NCI-H2171 (cell line): ENCODE measurements at places on chromosomes 4 and X.

DNA sequence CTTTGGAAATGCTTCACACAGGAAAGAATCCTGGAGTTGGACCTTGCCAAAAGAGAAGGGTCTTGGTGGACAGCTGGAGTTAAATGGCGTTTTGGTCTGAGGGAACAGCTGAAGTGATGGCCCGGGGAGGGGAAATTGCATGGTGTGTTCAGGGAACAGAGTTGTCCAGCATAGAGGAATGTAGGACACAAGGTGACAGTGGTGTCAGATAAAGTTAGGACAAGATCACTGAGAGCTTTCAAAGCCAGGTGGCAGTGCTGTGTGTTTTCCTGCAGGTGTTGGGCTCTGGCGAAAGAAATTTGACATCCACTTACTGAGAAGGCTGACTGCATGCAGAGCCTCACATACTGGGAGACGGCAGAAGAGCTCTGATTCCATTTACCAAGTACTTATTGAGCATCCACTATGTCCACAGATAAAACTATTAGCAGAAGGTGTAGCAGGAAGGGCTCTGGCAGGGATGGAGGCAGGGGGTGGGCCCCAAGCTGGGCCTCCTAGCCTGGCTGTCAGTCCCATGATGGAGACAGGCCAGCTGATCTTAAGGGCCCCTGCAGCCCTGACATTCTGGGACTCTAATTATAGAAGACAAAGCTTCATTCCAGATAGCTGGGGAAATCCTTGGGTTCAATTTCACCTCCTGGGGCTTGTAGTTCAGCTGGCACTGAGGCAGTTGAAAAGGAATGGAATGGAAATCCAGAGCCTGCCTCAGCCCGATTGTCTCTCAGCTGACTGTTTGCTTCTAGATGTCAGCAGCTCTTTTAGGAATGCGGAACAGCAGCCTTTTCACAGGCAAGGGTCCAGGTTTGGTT is 150.2 kb upstream of the MAMLD1 start:
- DNase-seq = no peak

DNA sequence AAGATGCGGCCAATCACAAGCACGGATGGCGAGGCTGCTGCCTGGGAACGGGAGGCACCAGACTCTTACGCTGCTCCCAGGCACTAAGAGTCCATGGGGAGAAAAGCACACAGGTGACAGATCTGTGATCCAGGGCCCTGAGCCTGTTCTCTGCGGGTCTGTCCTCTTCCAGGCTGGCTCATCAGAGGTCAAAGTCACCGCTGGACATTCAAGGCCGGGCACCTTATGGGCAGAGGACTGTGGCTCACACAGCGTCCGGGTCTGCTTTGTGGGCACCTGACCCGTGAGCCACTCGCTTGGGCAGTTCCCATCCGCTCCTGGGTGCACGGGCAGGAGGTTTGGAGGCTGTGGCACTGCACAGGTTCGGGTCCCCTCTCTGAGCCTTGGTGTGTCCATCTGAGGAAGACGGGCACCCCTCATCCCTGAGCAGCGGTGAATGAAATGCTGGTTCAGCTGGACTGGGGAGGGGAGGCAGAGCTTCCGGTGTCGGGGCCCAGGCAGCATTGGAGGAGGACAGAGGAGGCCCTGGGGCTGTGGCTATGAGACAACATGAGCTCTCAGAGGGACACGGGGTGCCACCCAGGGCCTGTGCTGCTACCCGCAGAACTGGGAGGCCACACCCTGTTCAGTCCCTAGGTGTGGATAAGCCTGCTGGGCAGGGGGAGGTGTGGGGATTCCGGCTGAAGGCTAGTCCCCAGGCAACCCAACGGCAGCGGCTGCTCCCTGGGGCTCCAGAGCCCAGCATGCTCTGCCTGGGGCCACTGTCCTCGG is 61.2 kb upstream of the AFAP1 start:
- DNase-seq = no peak

DNA sequence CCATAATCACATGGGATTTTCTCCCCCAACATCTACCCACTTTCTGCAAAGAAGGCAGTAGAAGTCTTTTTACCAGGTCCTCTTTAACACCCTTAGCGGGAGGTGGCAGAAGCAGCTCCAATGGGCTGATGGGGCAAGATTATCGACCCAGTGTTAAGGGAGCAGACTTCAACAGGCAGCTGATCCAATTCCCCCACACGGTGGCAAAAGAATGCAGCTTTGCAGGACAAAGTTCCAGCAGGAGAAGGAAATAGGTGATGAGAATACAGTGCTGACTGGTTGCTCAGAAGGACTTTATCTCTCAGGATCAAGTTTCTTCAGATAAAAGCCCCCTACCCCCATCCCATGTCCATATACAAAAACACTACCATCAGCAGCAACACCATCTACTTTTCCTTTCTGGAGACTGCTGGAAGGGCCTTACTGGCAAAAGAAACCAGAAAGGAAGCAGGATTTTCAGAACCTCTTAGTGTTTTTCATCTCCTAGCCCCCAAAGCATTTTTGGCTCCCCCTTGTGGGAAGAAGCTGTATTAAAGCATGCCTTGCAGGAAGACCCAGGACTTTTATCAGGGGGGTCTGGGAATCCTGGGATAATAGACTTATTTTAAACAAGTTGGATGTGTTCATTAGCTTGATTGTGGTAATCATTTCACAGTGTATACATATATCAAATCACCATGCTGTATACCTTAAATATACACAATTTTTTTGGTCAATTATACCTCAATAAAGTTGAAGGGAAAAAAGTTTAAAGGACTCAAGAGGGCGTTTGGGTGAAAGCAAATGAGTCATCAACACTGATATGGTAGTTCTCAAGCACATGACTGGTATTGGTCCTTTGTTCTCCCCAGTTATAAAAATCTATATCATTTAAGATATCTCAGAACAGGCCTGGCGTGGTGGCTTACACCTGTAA is 146.4 kb downstream of the GPC3 start:
- DNase-seq = no peak

DNA sequence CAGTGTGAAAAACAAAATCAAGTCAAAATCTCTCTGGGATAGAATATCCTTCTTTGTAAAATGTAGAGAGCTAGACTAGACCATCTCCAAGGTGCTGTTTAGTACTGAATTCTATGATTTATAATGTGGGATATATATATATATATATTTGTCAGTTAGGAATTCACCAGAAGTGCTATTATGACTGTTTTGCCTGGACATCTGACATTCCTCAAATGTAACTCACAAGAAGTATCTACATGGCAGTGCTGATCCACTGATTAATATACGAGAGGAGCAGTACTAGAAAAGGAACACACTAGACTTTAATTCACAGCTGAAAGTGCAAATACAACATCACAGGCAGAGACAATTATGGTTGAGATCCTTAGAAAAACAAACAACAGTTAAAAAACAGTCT is 208.9 kb downstream of the GBA3 start:
- no peak for DNase-seq

- DNase-seq = no peak
These were observed 6.3 kb downstream of the MEPE start for GRCh38 chr4:87838890-87839591.
